Activated CD8-positive, alpha-beta T cell treated with anti-CD3 and anti-CD28 coated beads, Interleukin-2, amount 10 ng/mL, durations not matched to agents 7 days and 5 days (primary cell): ENCODE measurements at places on chromosomes 12 and 14.

DNA sequence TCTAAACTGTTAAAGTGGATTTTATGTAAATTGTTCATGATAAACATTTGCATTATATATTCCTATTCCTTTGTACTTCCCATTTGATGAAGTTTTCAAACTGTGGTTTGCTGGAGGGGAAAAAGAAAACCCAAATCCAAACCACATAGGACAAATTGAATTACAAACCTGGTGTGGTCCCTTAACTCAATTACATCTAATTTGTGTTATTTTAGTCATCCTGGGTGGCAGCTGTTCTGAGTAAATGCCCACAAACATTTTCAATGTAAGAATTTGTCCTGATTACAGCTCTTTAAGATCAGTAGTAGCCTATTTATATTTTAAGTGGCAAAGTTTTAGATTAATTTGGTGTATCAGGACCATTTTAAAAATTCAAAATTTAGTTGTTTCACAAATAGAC, 153.9 kb downstream of the RAD51B start:
- DNase-seq = no peak

GRCh38 chr12:77133566-77133965, 68.2 kb upstream of the E2F7 start:
- peak; percentile 41 for DNase-seq

- no peak for DNase-seq
These were observed 159.2 kb downstream of the SYT1 start for GRCh38 chr12:79023784-79024183.

- DNase-seq = no peak
These were observed 265.9 kb downstream of the EFCAB11 start for GRCh38 chr14:89688507-89689211.

DNA sequence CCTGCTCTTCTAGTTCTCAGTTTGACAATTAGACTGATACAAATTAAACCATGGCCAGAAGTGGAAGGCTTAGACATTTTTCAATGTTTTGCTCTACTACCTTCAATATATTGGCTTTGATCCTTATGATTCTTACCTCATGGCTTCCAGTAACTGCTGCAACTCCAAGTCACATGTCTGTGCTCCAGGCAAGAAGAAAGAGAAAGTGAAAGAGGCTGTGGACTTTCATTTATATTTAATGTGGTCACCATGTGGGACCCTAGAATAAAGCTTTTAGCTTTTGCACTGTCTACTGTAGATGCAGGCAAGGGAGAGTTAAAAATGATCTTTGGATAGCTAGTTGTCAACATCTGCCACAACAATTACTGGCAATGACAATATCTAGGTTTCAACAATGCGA, 214.3 kb upstream of the PDE3A start:
- no peak for DNase-seq

GRCh38 chr12:81615026-81615588, 144.0 kb downstream of the PPFIA2 start:
- DNase-seq = no peak

DNA sequence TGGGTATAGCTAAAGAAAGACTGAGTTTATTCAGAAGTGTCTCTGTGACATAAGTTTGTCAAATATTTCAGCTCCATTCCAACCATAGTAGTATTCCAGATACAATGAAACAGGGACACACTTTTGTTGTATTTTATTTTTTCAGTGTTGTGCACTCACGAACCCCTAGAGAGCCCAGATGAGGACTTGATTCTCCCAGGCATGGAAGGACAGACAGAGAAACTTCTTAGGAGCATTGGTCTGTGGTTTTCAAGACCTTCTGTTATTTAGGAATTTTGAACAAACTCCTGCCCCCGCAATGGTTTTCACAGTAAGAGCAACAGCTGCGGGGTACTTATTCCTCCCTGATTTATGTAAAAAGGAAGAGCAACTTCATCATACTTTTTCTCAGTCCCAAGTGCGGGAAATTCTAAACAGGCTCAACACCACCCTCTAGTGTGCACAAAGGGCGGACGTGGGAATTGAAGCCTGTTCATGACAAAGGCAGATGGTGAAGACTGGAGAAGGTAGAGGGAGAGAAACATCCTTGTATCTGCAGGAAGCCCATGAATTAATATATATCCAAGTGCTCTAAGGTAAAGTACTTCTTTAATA, 147.6 kb downstream of the PAH start:
- DNase-seq = peak; percentile 51

- DNase-seq = no peak
These were observed 96.8 kb upstream of the DACT1 start for GRCh38 chr14:58540749-58541632.

DNA sequence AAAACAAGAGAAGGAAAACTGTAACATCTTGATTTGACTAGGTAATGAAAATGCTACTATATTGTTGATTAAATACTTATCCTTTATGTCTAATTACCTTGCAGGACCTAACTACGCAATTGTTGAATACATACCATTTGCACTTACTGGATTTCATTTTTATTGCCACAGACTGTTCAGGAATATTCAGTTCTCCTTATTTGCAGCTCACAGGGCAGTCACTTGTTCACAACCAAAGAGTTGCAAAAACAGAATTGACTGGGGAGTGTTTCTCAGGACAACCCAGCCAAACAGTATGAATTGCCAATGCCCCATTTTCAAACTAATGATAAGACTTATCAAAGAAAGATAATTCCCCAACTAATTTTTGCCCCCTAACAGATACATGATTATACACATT, 49.4 kb downstream of the CIT start:
- no peak for DNase-seq

GRCh38 chr12:14650789-14651188, 45.6 kb downstream of the GUCY2C start:
- DNase-seq = no peak

DNA sequence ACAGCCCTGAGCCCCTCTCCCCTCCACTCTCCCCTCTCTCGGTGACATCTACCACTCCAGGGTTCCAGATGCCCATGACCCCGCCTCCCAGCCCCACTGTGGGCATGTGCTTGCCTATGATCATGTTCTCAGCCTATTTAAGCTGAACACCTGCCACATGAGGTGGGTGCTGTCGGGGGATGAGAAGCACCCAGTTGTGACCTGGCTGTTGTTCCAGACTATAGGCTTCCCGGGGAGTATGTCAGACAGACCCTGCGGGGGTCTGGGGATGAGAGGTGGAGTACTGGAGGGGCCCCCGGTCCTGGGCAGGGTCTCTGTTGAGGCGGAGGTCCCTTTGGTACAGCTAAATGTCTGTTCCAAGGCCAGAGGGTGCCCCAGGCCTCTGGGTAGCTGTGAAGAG, 6.0 kb downstream of the VSX2 start:
- DNase-seq = no peak

GRCh38 chr14:84453307-84453950, 1076.5 kb upstream of the FLRT2 start:
- no peak for DNase-seq

GRCh38 chr12:2797721-2798418, 3.1 kb downstream of the FKBP4 start:
- DNase-seq = no peak

DNA sequence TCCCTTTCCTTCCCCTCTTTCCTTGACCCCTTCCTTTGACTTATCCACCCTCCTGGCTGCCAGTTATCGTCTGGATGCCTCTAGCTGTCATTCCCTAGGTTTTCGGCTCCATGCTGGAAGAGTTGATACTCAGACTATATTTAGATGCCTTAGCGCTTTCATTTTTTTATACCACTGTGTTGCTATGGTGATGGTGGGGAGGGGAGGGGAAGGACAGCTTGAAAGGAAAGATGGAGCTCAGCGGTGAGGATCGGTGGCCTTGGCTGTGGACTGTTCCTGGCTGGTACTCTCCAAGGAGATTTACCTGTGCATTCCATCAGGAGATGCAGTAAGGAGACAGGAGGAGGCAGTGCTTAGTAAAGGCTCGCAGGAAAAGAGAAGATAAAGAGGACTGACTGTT, 108.7 kb downstream of the SLC8A3 start:
- DNase-seq = no peak

DNA sequence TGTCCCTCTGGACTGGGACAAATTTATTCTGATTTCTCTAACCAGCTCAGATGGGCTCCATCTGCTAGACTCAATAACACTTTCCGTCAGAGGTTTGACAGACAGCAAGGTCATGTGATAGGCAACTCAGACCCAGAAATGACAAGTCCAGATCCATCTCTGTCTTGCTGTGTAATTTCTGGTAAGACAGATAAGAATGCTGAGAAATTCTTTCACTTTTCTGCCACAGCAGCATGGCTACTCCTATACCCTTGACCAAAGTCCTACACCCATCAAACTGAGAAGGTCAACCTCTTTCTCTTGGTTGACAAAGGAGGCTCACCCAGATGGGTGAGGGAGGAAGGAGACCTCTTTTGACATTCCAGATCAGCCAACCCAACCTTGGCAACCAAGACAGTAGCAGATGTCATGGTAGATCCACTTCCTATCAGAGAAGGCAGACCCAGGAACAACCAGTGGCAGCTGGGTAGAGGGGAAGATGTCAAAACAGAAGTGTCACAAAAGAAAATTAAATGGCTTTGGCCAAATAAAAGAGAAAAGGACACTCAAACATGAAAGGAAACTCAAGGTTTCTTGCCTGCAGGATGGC, 36.9 kb upstream of the PRKAB1 start:
- no peak for DNase-seq
